ENCODE measurements at places on chromosomes 1 and 21.

GRCh38 chr1:41783189-41783639 lies 135.5 kb downstream of the HIVEP3 start:
- DNase-seq, result no peak
- no peaks in the 10 kb centered on the region for H3K27me3 ChIP-seq
- H3K4me3 ChIP-seq, result no peak overlapping the region
- H3K27ac ChIP-seq, result no peak overlapping the region
- H3K36me3 ChIP-seq, result no peaks in the 10 kb centered on the region
- peaks cover 8% of the 10 kb centered on the region for H3K4me1 ChIP-seq

DNA sequence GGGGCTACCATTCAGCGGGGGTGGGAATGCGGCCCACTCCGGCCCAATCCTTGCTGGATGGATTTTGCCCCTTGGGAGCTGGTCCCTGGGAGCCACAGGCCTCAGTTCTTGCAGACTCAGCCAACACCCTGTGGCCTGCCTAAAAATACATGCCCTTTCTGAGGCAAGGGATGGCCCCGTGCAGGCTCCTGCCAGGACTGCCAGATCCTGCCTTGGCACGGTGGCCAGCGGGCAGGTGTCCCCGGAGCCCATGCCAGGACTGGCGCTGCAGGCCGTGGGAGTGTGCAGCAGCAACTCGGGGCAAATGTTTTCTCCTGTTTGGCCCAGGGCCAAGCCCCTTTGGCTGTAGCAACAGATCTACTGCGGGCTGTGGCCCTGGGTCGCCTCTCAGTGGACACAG lies 1.6 kb upstream of the PANK4 start:
- H3K27me3 ChIP-seq, result peaks cover 57% of the 10 kb centered on the region

- H3K27me3 ChIP-seq, result no peaks in the 10 kb centered on the region
- peaks cover 43% of the 10 kb centered on the region for H3K4me1 ChIP-seq
- peak within 1 kb of the TSS; percentile 67 for H3K27ac ChIP-seq
- peaks cover 3% of the 10 kb centered on the region for H3K36me3 ChIP-seq
- peak; percentile 94 for DNase-seq
Observed at GRCh38 chr1:16155537-16156410, at the start of gene EPHA2. Gene EPHA2, minus strand, starts transcription at chr1:16156069. Its CDS starts 137 bp downstream, at chr1:16155932.

DNA sequence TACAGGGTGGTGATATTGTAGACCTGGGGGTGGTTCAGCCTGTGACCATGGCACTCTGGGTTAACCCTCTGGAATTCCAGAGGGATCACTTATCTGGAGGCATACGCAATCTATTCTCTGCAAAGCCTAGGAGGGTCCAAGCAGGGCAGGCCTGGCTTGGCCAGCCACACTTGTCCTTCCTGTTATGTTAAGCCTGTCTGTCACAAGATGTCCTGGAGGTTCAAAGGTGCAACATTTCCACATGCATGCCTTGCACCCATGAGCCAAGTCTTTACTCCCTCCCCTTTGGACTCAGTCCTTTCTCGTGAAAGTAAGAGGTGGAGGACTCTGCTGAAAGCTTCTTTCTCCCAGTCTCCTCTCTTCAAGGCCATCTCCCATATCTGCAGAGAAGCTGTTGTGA lies 345.1 kb downstream of the HHIPL2 start:
- no peak overlapping the region for H3K27ac ChIP-seq
- no peaks in the 10 kb centered on the region for H3K4me1 ChIP-seq
- H3K36me3 ChIP-seq, result no peaks in the 10 kb centered on the region

DNA sequence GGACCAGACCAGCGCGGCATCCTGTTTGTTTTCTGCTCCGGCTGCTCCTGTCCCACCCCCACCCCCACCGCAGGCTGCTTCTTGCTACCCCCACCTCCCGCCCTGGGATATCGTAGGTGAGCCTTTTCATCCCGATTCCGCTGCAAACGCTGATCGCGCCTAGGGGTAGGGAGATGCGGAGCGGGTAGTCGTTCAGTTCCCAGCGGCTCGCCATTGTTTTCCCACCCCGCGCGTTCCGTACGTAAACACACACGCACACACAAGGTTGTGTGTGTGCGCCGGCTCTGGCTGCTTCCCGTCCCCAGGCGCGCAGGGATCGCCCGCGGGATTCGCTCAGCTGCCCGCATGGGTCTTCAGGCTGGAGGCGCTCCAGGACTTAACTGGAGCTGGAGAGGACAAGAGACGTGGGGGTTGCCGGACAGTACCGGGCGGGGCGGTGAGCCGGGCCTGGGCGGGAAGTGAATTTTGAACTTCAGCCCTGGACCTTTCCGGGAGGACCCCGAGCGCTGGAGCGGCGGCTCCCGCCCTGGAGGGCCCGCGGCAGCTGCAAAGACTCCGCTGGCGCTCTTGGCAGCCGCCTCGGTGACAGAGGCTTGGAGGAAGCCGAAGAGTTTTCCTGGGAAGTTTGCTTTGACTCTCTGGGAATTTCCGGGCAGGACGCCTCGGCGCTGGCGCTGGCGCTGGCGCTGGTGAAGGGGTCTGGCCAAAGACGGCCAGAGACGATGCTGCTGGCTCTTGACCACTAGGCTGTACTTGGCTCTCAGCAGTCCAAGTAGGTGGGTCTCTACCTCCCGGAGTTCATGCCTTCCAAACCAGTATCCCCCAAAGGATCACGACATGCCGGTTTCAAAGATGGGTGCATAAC lies 1.6 kb downstream of the SOX13 start:
- H3K4me1 ChIP-seq, result peaks cover 35% of the 10 kb centered on the region
- peak overlapping the region; percentile 97 for H3K4me3 ChIP-seq
- no peak overlapping the region for H3K27ac ChIP-seq
- peaks cover 8% of the 10 kb centered on the region for H3K27me3 ChIP-seq

GRCh38 chr21:25371841-25372425 lies 235.3 kb downstream of the MRPL39 start:
- no peak overlapping the region for H3K27ac ChIP-seq
- DNase-seq, result no peak
- no peaks in the 10 kb centered on the region for H3K27me3 ChIP-seq
- no peak overlapping the region for H3K4me3 ChIP-seq

GRCh38 chr1:43653339-43653738 lies 3.4 kb downstream of the KDM4A start:
- no peak overlapping the region for H3K4me3 ChIP-seq
- DNase-seq, result no peak
- H3K27ac ChIP-seq, result no peak overlapping the region

GRCh38 chr1:156229809-156230472 lies 12.0 kb upstream of the BGLAP start:
- H3K36me3 ChIP-seq, result peaks cover 21% of the 10 kb centered on the region
- no peaks in the 10 kb centered on the region for H3K27me3 ChIP-seq
- DNase-seq, result no peak

- H3K4me3 ChIP-seq, result no peak overlapping the region
- H3K27me3 ChIP-seq, result no peaks in the 10 kb centered on the region
- H3K27ac ChIP-seq, result no peak overlapping the region
- DNase-seq, result no peak
- peaks cover 16% of the 10 kb centered on the region for H3K4me1 ChIP-seq
Observed at GRCh38 chr21:43365611-43366426, 61.1 kb downstream of the SIK1 start.

GRCh38 chr1:76191561-76191960 lies 117.0 kb downstream of the ST6GALNAC3 start:
- no peak for DNase-seq
- peaks cover 5% of the 10 kb centered on the region for H3K4me1 ChIP-seq
- no peaks in the 10 kb centered on the region for H3K36me3 ChIP-seq
- no peak overlapping the region for H3K27ac ChIP-seq

DNA sequence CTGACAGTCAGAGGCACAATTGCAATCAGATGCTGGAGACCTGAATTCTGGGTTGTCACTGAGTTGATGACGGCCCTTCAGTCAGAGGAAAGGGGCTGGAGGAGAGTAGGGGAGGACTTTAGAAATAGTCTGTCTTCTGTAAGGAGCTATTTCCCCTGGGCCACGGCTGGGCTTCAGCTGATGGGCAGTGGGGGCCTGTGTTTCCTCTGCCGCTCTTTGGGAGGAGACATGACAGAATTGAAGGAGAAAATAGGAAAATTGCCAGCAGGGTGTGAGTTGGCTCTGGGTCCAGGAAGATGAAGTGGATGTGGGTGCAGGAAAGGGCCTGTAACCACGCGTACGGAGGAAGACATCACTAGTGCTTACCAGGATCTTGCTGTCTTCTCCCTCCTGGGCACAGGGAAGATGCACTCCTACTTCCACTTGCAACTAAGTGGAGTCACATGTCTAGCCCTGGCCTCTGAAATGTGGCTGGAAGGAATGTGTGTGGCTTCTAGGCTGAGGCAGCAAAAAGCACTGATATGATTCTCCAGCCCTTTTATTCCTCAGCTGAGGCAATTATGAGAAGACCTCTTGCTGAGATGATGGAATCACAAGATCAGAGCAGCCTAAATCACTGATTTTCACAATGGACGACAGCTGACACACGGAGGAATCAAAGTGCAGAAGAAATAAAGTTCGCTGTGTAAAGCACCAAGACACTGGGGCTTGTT lies 250.0 kb downstream of the GRIK3 start:
- DNase-seq, result no peak
- H3K27ac ChIP-seq, result no peak overlapping the region
- H3K4me3 ChIP-seq, result no peak overlapping the region
- H3K36me3 ChIP-seq, result no peaks in the 10 kb centered on the region
- H3K4me1 ChIP-seq, result peaks cover 2% of the 10 kb centered on the region

DNA sequence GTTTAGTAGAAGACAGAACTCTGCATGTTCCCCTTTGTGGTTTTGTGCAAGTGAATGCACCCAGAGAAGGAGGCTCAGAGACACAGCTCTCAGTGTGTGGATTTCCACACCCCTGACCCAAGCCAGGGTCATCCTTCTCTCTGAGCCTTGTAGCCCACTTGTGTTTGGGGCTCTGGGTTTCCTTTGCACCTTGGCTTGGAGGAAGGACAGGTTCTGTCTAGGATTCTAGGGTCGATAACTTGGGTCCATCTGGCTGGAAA lies 27.2 kb downstream of the MYOG start:
- H3K4me3 ChIP-seq, result no peak overlapping the region
- no peak overlapping the region for H3K27ac ChIP-seq
- no peaks in the 10 kb centered on the region for H3K4me1 ChIP-seq

GRCh38 chr1:241411056-241411775 lies 54.2 kb upstream of the RGS7 start:
- no peaks in the 10 kb centered on the region for H3K27me3 ChIP-seq
- H3K4me1 ChIP-seq, result peaks cover 3% of the 10 kb centered on the region
- no peak for DNase-seq
- no peaks in the 10 kb centered on the region for H3K36me3 ChIP-seq

DNA sequence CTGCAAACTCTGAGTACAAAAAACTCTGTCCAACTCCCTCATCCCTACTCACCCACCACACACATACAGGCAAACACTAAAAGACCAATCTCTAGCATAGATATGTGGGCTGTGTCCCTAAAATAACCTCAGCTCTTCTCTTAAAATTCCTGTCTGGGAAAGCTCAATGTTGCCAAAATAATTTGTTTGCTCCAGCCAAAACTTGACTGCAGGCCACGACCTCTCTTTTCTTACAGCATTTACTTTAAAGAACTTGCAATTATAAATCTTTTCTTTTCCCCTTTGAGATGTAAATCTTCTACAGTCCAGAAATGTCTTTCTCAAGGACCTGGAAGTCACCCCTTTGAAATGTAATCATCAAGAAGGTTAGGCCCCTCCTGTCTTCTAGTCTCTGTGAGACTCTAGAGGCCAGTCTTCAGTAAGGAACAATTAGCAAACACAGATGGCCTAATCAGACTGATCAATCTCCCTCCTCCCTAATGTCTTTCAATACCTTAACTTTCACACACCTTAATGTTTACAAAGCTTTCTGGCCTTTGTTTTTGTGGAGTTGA lies 483.6 kb upstream of the RGS18 start:
- no peak overlapping the region for H3K27ac ChIP-seq
- no peak overlapping the region for H3K4me3 ChIP-seq

GRCh38 chr1:221881805-221882581 lies 140.1 kb upstream of the DUSP10 start:
- no peaks in the 10 kb centered on the region for H3K27me3 ChIP-seq
- no peaks in the 10 kb centered on the region for H3K36me3 ChIP-seq
- no peaks in the 10 kb centered on the region for H3K4me1 ChIP-seq
- H3K4me3 ChIP-seq, result no peak overlapping the region

DNA sequence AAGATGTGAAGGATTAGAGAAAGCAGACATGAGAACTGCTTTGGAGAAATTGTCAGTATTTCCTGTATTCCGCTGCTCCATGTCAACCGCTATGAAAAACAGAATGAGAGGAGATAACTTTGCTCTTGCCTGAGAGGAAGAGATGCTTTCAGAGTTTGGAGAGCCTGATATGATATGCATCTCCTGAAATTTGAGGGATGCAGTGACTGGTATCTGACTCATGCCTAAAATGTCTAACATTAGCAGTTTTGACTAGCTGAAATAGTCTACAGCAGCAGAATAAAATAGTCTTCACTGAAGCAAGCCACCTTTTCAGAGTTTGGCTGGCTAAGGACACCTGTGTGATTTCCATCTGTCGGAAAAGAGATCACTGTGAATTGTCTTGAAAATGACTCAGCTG lies 165.8 kb upstream of the LRRC7 start:
- H3K36me3 ChIP-seq, result no peaks in the 10 kb centered on the region
- H3K4me1 ChIP-seq, result no peaks in the 10 kb centered on the region
- no peaks in the 10 kb centered on the region for H3K27me3 ChIP-seq
- no peak overlapping the region for H3K4me3 ChIP-seq

- no peak overlapping the region for H3K4me3 ChIP-seq
- no peaks in the 10 kb centered on the region for H3K36me3 ChIP-seq
- no peaks in the 10 kb centered on the region for H3K27me3 ChIP-seq
- DNase-seq, result no peak
Observed at GRCh38 chr1:191609305-191609704, 549.0 kb upstream of the RGS18 start.

DNA sequence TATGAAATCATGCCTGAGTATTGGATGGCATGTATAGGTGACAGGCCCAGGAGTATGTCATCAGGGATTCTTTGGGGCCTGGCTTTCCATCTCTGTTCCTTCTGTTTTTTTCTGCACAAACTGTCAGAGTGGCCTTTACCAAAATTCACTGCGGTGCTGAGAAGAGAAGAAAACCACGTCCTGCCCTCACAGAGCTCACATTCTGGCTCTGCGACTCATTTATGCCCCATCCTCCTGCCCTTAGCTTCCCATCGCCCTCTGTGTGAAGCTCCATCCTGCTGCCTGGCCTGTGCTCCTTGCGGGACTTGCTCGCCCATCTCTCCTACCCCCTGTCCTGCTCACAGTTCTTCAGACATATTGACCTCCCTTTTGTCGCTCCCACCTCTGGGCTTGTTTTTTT lies 73.4 kb downstream of the HUNK start:
- H3K27ac ChIP-seq, result no peak overlapping the region
- DNase-seq, result no peak
- H3K27me3 ChIP-seq, result no peaks in the 10 kb centered on the region
- no peak overlapping the region for H3K4me3 ChIP-seq

GRCh38 chr1:111707906-111708305 lies 31.3 kb downstream of the INKA2 start:
- H3K4me3 ChIP-seq, result no peak overlapping the region
- no peaks in the 10 kb centered on the region for H3K27me3 ChIP-seq
- DNase-seq, result no peak
- H3K4me1 ChIP-seq, result no peaks in the 10 kb centered on the region

DNA sequence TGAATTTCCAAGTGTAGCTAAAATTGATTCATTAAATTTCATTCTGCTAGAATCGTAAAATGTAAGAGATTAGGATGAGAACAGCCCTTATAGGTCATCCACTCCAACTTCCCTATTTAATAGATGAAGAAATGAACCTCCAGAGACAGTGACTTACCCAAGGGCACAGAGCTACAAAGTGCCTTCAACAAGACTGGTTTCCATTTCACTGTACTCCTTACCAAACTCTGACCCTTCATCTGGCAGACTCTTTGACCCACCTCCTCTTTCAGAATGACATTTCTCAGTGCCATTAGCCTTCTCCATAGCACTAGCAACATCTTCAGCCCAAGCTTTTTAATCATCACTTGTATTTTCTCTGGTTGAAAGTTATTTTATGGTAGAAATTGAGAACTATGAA lies 161.3 kb downstream of the NEK7 start:
- no peak overlapping the region for H3K27ac ChIP-seq

- H3K4me1 ChIP-seq, result peaks cover 7% of the 10 kb centered on the region
- H3K36me3 ChIP-seq, result no peaks in the 10 kb centered on the region
- H3K27ac ChIP-seq, result no peak overlapping the region
- no peak overlapping the region for H3K4me3 ChIP-seq
Observed at GRCh38 chr1:42336978-42337377, 1.9 kb upstream of the FOXJ3 start.

Measured in neuronal stem cell (in vitro differentiated cells).